Hippocampal formation (tissue), 2 donors: ENCODE measurements at places on chromosomes 6 and 20.

DNA sequence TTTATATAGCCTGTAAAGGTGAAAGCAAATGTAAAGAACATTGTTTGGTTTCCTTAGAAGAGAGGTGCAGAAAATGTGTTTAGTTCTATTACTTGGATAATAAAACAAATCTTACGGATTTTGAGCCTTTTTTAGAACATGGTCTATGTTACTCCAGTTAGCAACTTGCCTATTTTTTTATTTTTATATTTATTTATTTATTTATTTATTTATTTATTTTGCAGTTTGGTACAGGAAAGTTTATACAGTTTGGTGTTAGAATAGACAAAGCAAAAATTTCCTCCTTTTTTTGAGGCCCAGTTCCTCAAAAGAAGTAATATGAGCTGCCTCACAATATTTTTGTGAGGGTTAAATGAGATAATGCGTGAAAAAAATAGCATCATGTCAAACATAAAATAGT lies 41.6 kb upstream of the EEF1E1 start:
- DNase-seq = no peak

DNA sequence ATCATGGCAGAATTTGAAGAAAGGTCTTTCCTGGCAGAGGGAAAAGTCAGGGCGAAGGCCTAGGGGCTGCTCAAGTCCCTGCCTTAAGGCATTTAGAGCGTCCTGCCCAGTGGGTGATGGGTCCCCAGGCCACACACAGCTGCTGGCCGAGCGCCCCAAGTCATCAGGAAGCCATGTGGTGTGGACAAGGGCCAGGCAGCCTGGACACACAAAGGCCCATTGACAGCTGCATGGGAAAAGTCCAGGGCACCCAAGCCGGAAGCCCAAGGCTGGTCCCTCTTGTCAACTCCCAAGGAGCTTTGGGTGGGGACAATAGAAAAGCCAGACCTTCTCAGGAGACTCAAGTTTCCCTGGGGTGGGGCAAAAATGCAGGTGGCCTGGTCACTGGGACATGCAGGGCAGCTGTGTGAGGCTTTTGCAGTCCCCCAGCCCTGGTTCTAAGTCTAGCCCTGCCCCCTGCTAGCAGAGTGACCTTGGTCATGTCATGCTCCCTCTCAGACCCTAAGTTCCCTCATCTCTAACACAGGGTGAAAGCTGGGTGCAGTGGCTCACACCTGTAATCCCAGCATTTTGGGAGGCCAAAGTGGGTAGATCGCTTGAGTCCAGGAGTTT lies 44.3 kb upstream of the PTGIS start:
- peak; percentile 90 for DNase-seq

DNA sequence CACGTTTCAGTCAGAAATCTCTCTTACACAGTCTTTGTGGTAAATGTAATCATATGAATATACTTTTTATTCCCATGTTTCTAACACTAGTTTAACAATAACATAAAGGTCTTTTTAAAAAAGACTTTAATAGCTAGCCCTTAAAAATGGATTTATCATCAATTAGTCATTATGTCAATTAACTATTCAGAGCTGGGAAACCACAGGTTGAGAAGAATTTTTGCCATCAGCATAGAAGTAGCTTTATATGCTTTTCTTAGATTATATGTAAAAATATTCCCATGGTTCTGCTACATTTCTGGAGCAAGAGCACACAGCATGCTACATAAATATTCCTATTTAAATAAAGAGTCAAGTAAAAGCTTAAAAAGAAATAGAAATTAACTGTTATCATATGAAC lies 35.5 kb downstream of the ASCC3 start:
- no peak for DNase-seq

DNA sequence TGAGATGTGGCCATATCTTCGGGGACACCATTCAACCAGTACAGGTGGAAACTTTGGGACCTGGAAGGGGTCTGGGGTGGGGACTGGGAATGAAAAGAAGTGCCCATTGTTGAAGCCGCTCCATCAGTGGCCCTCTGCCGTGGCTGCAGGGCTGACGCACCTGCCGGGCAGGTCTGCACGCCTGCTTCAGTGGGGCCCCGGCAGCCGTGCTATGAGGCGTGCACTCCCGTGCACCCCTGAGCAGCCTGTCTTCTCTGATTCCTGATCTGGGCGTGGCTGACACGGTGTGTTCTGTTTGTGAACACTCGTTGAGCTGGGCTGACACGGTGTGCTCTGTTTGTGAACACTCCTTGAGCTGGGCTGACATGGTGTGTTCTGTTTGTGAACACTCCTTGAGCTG lies 155.9 kb downstream of the TAF4 start:
- DNase-seq = no peak

DNA sequence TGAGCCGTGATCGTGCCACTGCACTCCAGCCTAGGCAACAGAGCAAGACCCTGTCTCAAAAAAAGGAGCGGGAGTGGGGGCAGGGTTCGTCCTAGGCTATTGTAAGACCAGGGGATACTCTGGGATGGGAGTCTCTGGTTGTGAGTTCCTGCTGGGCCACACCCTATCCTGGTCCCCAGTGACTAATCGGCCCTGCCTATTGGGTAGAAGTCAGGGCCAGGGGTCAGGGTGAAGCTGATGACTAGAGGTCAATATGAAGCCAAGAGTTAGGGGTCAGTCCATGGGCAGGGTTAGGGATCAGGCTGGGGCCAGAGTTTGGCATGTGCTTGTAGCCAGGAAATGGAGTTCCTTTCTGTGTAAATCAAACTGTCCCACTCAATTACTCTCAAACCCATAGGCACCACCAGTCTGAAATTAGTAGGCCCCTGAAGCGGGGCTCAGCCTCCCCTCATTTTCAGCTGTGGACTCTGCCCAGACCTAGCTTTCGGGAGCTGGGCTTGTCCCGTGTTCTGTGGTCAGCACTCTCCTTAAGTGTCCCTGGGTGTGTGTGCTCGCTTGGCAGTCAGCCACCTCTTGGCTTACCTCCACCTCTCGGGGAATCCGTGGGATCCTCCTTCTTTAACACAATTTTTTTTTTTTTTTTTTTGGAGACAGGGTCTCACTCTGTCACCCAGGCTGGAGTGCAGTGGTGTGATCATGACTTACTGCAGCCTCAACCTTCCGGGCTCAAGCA lies 1.8 kb downstream of the HSPA12B start:
- no peak for DNase-seq

DNA sequence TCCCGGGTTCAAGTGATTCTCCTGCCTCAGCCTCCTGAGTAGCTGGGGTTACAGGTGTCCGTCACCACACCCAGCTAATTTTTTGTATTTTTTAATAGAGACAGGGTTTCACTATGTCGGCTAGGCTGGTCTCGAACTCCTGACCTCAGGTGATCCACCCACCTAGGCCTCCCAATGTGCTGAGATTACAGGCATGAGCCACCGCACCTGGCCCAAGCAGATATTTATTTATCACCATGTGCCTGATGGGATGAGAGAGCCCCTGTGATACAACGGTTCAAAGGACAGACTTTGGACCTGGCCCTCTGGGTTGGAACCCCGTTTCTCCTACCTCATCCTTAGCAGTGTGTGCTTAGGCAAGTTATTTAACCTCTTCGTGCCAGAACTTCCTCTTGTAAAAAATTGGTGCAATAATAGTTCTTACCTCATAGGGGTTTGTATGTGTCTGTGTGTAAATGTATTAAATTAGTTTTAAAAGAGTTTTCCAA lies 19.2 kb upstream of the STK38 start:
- DNase-seq = no peak

- DNase-seq = no peak
Observed at GRCh38 chr6:154123155-154123956, 84.3 kb downstream of the OPRM1 start.

GRCh38 chr20:48012401-48012974 lies 227.2 kb upstream of the SULF2 start:
- DNase-seq = no peak

GRCh38 chr20:17023806-17024205 lies 203.0 kb upstream of the PCSK2 start:
- DNase-seq = no peak

- no peak for DNase-seq
Observed at GRCh38 chr6:154930451-154930851, 64.7 kb upstream of the TIAM2 start.

- DNase-seq = no peak
Observed at GRCh38 chr6:140653972-140654371, 1279.5 kb upstream of the CITED2 start.

DNA sequence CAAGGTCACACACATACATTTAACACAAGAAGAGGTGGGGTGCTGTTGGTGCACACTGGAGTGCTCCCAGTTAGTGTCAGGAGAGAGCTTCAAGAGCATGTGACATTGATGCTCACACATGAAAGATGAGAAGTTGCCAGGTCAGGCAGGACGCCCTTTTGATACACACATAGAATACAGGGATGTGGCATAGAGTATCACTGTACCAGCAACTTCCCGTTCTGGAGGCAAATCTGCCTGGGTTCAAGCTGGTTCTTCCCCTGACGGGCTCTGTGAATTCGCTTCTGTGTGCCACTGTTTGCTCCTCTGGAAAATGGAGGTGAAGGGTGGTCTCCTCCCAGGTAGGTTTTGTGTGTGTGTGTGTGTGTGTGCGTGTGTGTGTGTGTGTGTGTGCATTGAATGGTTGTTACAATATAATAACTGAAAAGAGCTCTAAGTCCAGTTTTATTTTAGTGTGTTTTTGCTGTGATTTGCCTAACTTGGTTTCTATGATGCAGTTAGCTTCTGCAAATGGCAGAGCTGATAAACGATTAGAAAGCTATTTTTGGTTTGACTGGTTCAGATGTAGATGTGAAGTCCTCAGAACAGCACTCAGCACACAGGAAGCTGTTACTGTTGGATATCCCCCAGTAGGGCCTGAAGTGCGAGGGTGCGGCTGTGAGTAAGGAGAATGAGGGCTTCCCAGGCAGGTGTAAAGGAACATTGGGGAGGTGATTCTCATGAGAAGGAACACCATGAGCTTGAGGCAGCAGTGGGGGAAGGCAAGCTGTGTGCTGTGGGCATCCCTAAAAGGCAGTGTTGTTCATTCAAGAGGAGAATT lies 53.4 kb downstream of the HIVEP1 start:
- no peak for DNase-seq

DNA sequence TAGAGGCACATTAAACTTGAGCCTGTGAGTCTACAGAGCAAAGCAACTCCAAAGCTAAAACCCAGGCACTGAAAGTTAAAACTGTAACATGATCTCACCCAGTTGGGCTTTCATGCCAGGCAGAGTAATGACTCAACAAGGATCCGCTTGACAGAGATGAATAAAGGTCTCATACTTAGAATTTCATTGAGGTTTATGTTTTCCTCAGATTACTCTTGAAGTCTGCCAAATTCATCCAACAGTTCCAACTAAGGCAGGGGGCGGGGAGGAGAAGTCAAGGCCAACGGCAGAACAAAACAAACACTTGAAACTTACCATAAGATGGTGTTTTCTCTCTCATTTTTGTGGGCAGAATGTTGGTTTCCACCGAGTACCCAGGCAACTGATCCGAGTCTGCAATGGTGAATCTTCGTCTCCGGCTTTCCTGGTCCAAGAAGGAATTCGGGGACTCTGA lies 54.0 kb upstream of the IPCEF1 start:
- DNase-seq = peak; percentile 30

DNA sequence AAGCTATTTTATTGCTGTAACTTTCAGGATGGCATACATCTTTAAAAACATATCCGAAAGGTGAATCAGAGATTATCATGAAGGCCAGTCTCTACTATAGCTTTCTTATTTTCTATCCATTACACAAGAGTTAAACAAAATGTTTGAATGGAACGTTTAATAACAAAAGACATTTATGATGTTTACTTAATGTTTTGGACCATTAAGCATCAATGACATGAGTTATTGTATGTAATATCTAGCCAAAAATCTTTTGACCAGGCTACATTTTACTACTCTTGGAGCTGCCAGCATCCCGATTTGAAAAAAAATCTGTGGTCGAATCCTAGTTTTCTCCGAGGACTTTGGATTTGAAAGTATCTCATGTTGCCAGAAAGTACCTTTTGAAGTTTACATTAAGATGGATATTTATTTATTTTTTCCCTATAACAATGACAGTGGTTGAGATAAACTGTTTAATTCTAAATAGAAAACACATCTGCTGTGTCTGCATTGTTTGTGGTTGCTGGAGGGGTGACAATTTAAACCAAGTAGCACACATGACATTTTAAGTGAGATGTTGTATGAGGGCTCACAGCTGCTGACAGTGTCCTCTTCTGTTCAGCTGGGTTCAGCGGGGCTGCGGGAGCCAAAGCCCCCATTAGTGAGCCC lies 293.7 kb upstream of the TCF21 start:
- no peak for DNase-seq

GRCh38 chr20:11912013-11912658 lies 5.6 kb upstream of the BTBD3 start:
- no peak for DNase-seq

GRCh38 chr6:74879234-74879633 lies 326.6 kb downstream of the COL12A1 start:
- DNase-seq = no peak

GRCh38 chr6:81799323-81799722 lies 46.8 kb upstream of the TENT5A start:
- DNase-seq = no peak

- no peak for DNase-seq
Observed at GRCh38 chr6:40852779-40853373, 186.1 kb downstream of the UNC5CL start.

DNA sequence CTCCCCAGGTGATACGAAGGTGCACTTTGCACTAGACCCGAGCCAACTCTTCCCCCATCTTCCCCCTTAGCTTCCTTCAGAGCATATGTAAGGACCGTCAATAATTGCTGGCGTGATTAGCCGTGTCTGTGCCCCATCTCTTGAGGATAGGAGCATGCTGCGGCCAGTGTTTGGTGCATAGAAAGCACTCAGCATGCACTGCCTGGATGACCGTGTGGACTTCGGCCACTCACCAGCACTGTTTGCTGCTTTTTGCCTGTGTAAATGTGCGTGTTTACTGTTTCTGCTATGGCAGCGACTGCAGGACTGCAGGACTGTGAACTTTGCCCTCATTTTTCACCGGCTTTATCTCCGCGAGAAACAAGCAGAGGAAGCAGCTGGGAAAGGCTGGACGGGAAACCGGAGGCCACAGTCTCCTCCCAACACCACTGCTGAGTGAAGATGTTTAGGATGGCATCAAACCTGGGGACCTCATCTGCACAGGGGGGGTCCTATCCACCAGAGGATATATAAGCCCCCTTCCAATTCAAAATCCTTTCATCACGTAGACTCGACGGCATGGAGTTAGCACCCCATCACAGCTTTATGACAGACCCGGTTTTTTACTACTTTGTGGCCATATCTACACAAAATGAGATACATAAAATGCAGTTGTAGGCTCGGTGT lies 150.6 kb upstream of the AFDN start:
- no peak for DNase-seq

GRCh38 chr6:39776581-39776980 lies 15.6 kb upstream of the DAAM2 start:
- DNase-seq = no peak

DNA sequence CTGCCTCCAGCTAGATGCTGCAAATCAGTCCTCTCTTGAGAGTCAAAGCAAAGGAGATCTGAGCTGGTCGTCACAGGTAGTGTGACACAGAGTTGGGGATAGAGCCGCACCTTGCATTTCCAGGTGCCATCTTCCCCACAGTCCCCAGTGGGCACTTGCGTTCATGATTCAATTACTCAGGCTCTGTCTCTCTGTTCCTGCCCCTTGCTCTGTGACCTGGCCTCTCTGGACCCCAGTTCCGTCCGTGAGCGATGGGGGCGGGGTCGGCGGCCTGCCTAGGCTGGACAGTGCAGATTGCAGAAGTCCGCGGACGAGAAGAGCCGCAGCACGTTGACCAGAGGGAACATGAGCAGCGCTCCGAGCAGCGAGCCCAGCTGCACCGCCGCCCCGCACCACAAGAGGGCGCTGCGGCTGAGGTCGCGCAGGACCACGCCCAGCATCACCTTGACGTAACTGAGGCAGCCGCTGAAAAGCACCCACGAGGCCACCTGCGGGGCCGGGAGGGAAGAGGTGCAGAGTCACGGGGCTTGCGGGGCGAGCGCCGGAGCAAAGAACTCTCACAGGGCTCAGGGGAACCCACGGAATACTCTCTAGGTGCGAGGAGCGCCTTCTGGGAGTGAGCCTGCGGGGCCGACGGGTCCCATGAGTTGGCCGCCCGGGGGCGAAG lies 7.4 kb downstream of the SLC52A3 start:
- no peak for DNase-seq
